ENCODE measurements at places on chromosomes 13 and 19.

GRCh38 chr13:23767838-23768237, 121.4 kb downstream of the MIPEP start:
- no peak for DNase-seq

GRCh38 chr13:36981156-36981743, 17.9 kb downstream of the ALG5 start:
- DNase-seq: peak; percentile 71

- no peak for DNase-seq
Observed at GRCh38 chr19:12093777-12094176, 29.2 kb downstream of the ZNF844 start.

- DNase-seq: peak; percentile 15
Observed at GRCh38 chr13:110559429-110559943, 2.0 kb downstream of the RAB20 start.

DNA sequence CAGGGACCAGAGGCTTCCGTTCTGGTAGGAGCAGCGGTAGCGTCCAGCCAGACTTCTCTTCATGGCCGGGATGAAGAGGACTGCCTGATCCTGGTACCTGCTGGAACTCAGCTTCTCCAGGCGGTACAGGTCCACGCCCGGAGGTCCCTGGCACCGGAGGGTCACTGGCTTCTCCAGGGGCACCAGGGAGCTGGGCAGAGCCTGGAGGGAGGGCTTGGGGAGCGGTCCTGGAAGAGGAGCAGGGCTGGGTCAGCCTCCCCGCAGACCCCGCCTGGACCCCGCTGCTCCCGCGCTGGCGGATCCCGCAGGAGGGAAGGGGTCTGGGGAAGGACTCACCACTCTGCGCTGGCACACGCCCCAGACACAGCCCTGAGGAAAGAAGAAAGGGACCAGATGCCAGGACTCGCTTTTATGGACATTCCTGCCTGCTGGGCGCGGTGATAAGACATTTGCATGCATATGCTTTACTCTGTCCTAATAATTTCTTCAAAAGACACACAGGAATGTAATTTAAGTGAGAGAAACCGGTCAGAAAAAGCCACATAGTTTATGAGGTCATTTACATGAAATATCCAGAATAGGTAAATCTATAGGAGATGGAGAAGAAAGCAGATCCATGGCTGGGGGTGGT, 5.8 kb downstream of the GP6 start:
- no peak for DNase-seq

- peak; percentile 93 for DNase-seq
Observed at GRCh38 chr19:44587963-44588770, 25.2 kb upstream of the IGSF23 start.

DNA sequence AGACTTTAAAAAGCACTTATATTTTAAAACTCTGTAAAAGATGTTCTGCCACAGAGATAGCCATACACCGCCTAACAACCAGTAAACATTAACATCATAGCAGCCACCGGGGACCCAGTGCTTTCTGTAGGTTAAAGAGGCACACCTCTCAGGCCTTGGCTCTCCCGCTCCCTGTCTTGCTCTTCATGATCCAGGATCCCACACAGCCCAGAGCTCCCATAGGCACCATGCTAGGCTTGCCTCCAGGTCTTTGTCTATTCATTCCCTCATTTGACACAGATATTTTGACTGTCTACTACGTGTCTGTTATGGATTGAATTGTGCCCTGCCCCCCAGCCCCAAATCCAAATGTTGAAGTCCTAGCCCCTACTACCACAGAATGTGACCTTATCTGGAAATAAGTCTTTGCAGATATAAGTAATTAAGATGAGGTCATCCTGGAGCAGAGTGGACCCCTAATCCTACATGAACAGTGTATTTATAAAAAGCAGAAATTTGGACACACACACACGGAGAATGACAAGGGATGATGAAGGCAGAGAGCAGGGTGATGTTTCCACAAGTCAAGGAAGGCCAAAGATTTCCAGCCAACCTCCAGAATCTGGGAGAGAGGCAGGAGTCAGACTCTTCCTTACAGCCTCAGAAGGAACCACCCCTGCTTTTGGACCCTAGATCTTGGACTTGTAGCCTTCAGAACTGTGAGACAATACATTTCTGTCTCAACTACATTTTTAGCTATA, 272.6 kb downstream of the DNAJC15 start:
- DNase-seq: no peak

DNA sequence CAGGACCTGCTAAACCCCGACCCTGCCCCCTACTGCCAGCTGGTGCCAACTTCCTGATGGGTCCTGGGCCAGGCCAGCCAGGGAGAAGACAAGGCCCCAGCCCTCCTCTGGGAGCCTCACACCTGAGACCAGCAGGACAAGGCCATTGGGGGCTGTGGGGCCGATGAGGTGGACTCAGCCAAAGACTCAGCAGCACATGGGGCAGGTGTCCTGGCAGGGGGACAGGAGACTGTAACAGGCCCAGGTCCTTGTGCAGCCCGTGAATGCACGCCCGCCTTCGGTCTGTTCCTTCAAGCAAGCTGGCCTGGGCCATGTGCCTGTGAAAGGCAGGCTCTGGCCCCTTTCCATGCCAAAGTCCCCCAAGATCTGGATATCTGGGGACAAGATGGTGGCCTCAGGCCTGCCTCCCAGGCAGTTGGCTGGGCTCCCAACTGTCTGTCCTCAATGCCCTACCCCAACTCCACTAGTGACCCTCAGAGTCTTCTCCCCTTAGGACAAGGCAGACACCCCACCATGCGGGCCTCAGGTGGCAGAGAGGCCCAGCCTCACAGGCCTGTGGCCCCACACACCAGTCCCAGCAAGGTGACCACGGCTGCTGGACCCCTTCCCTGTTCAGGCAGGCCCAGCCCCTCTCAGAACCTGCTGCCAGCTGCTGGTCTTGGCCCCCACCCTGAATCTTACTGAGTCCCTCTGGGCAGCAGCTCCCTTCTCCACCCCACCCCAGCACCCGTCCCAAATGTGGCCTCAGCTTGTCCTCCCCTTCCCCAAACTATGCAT, 12.3 kb downstream of the CEACAM19 start:
- DNase-seq: no peak

DNA sequence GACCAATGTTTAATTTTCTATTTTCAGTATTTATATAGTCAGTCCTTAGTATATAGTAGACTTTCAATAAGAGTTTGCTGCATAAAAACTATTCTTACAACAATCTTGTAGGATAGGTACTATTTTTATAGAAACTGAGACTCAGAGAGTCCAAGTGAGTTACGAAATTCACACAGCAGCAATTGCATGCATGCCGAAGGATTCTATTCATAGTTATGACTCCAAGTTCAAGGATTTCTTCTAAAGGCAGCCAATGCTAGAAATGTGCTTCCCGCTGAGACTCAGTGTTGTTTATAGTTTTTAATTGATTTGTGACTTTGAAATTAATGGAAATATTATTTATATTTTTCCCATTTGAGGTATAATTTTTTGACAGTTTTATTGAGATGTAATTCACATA, 62.7 kb upstream of the CSNK1A1L start:
- no peak for DNase-seq

- DNase-seq: peak; percentile 1
Observed at GRCh38 chr13:38530492-38530891, 156.4 kb upstream of the FREM2 start.

DNA sequence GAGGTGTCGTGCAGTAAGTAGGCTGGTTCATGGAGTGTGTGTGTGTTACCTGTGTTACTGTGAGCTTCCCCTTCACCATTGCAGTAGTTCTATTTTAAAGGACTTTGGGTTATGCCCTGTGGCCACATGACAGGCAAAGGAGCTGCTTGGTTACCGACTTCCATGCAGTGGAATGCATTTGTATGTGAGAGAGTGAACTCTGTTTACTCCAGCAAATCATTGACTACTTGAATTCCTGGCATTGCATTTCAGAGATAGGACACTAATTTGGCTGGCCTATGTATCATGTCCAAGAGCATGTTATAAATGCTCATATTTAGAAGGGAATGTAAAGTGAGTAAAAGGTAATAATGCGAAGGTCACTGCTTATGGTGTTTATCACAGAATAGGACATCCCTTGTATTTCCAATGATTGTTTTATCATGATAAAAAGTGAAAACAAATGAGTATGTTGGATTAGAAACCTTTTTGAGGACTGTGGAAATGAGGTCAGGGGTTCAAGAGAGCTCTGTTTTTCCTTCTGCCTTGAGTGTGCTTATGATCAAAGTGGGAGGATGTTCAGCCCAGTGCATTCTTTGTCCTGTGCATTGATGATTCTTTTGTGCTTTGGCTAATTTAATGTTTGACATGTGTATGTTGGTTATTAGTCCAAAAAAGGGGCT, 156.5 kb downstream of the LMO7 start:
- no peak for DNase-seq

DNA sequence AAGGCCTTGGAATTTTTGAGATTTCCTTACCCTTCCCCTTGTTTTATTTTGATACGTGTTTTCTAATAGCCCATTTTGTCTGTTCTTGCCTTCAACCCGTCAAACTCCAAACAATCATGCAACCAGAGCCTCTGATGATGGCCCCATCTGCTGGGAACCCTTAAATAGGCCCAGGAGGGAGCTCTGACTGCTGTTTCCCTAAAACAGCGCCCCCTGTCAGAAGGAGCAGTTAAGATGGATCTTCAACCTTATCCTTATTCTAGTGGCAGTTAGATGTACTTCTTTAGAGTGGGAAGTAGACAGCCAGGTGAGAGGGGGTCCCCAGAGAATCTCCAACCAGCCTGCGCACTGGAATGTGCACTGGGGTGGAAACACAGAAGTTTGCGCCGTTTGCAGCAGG, 1031.0 kb upstream of the PCDH9 start:
- DNase-seq: no peak

DNA sequence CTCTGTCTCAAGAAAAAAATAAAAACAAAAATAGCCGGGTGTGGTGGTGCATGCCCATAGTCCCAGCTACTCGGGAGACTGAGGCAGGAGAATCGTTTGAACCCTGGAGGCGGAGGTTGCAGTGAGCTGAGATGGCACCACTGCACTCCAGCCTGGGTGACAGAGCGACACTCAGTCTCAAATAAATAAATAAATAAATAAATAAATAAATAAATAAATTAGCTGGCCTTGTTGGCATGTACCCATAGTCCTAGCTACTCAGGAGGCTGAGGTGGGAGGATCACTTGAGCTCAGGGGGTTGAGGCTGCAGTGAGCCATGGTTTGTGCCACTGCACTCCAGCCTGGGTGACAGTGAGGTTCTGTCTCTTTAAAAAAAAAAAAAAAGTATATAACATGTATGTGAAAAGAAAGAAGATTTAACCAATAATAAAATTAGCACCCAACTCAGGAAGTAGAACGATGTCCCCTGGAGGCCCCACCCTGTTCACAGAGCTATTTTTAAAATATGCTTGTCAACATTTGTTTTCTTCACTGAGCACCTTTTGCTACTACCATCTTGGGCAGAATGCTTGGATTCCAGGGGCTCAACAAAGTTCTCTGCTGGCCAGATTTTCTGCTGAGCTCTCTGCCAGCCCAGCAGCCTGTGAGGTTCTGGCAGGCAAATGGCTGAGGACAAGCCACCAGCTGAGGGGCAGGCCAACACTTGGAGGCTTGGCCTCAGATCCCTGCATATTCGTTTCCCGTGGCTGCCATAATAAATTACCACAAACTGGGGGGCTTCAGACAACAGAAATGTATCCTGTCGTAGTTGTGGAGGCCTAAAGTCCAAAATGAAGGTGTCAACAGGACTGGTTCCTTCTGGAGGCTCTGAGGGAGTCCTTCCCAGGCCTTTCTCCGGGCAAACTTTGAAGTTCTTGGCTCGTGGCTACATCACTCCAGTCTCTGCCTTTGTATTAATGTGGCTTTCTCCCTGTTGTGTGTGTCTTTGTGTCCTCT, 5.2 kb downstream of the SLC25A42 start:
- no peak for DNase-seq

DNA sequence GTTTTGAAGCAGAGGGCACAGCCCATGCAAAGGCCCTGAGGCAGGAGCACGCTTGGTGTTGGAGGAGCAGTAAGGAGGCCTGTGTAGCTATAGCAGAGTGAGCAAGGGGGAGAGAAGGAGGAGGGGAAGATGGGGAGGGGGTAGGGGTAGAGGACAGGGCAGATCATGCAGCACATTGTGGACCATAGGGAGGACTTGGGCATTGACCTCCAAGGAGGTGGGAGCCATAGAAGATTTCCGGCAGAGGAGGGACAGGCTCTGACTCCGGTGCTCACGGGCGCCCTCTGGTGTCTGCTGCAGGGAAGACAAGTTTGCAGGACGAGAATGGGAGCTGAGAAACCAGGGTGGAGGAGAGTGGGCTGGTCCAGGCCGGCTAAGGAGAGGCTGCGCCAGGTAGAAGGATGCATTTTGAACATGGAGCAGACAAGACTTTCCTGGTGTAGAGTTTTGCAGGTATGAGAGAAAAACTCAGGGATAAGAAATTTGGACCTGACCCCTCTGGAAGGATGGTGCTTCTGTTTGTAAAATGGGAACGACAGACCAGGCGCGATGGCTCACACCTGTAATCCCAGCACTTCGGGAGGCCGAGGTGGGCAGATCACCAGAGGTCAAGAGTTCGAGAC, 13.7 kb upstream of the CREB3L3 start:
- DNase-seq: peak; percentile 35

DNA sequence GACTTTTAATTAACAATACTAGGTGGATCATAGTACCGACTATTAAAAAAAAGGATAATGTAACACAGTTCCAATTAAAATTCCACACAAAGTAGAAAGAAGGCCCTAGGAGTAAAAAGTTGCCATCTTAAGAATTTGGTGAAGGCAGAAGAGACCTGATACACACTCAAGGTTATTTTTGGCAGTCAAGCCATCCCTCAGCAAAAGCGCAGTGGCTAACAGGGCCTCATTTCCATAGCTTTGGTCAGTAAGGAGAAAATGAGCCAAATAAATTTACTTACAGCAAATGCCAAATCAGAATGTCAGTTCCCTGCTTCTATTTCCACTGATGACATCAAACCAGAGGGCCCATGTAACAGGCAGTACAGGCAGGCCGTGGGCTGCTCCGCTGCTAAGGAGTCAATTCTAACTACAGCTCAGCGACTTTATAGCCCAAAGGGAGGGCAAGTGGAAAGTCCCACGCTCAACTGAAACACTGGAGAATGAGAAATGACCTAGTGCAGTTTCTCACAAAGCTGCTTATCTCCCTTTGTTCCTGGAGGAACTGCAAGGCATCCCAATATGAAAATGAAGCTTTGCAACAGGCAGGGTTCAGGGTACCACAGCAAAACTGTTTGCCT, 6.3 kb downstream of the ARGLU1 start:
- peak; percentile 45 for DNase-seq

- peak; percentile 68 for DNase-seq
Observed at GRCh38 chr19:5292822-5293611, 47.6 kb downstream of the PTPRS start.

GRCh38 chr13:111153977-111154332, 38.8 kb downstream of the ARHGEF7 start:
- DNase-seq: no peak

GRCh38 chr13:110937511-110938285, 22.8 kb upstream of the ANKRD10 start:
- DNase-seq: no peak

- no peak for DNase-seq
Observed at GRCh38 chr13:35143123-35143522, 201.1 kb downstream of the NBEA start.

- DNase-seq: no peak
Observed at GRCh38 chr19:49690079-49690655, 749 bp upstream of the CPT1C start.
